AG04450 (cell line): ENCODE measurements at places on chromosomes 13 and 19.

DNA sequence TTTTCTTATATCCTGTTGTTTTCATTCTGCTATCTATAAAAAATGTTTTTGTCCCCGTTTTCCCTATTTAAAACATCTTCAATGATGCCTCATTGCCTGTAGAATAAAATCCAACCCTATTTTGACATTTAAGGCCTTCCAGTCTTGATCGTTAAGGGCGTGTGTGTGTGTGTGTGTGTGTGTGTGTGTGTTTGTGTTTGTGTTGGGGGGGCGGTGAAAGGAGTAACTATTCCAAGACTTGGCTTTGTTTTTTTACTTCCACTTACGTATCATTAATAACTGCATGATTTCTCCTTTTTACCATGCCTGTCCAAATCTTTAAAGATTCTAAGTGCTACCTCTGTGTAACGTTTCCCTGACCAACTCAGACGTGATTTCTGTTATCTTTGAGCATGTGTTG, 784 bp downstream of the PIBF1 start:
- DNase-seq, result no peak

DNA sequence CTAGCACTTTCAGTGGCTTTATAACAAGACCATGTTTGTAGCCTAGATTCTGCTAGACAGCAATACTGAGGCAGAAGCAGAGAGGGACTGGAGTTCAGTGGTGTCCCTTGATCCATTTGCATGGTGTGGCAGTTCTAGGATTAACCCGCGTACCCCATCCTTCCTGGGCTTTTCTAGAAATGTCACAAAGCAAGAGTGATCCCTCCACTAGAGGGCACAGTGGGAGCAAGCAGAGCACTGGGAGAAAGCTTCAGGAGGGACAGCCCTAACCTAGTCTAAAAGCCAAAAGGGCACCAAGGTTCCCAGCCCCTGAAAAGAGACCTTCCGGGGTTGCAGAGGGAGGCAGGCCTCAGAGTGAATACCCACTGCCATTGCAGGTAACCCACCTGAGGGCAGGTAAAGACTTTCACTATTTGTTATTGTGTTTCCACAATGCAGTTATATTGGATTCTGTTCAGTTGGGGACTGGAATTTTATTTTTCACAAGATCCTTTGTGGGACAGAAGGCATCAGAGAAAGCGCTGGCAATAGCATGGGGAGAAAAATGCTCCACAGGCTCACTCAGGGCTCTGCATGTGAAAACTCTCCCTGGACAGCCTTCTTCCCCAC, 170.6 kb downstream of the FLT1 start:
- no peak for DNase-seq

- DNase-seq, result no peak
These were observed 5.0 kb upstream of the LENG1 start for GRCh38 chr19:54164369-54165068.

- DNase-seq, result no peak
These were observed 11.3 kb downstream of the AP1M1 start for GRCh38 chr19:16208847-16209665.

- no peak for DNase-seq
These were observed 8.7 kb downstream of the PIK3R2 start for GRCh38 chr19:18161636-18162002.

DNA sequence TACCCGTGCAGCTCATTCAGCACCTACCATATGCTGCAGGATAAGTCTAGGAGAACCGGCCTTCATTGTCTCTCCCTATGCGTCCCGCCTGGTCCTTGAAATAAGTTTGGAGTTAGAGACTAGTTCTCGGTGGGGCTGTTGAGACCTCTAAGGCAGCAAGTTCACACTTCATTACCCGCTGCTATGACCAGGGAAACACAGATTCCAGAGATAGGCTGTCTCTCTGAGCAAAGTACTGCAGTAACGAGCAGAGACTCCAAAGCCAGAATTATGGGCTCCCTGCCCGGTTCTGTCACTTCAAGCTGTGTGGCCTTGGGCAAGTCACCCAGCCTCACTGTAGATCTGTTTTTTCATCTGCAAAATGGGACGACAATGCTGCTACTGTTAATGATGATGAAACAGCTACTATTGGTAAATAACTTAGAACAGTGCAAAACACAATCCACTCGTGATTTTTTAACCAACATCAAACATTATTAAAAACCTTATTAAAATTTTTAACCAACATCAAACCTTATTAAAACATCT, 184.1 kb downstream of the USP12 start:
- no peak for DNase-seq

DNA sequence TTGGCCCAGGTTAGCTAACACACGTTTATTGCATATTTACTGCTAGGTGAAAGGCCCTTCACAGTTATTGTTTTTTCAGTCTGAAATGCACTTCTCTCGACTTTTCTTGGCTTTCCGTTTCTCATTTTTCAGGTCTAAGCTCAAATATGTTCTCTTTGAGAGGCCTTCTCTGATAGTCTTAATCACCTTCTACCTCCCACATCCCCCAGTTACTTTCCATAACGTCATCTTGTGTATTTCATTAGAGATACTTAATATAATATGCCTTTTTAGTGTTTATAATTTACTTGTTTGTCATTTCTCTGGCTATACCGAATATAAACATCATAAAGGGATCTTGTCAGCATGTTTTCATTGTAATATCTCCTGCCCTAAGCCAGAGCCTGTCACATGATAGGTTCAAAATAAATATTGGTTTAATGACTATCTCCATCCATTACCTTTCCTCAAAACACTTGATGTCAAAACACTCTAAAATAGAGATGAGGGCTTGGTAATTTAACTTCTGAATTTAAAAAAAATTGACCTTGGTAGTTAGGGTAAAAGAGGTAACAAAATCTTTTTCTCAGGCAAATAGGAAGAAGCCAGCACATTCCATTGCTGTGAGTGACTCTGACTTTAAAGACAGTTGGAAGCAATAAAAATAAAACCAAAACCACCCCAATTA, 168.6 kb upstream of the RFC3 start:
- no peak for DNase-seq

DNA sequence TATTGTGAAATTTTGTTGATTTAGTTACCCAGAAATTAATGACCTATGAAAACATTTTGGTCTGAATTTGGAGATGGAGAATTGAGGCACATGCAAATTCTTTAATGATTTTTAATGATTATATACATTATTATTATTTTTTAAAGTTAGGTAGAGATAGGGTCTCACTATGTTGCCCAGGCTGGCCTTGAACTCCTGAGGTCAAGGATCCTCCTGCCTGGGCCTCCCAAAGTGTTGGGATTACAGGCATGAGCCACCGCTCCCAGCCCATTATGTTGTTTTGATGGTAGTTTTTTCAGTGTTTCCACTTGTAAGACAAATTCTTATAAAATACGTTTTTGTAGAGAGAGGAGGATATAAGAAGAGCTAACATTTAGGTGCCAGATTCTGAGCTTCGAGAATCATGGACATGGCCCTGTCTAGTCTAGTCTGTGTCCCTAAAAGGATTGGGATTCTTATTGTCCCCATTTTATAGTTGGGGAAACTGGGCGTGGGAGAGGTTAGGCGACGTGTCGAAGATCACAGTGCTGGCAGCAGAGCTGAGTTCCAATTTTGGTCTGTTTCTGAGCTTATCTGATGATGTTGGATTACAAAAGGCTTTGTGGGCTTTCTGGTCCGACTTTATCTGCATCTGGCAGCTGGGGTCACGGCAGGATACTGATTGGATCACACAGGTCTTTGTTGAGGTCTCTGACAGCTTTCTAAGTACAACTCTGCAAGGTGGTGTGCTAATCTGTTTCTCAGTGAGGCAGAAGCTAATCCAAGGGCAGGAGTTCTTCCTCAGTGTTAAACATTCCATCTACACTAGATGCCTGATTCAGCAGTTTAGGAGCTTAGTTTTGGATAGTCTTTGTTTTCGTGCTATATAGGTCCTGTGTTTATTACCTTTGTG, 7.5 kb upstream of the WDR88 start:
- no peak for DNase-seq

DNA sequence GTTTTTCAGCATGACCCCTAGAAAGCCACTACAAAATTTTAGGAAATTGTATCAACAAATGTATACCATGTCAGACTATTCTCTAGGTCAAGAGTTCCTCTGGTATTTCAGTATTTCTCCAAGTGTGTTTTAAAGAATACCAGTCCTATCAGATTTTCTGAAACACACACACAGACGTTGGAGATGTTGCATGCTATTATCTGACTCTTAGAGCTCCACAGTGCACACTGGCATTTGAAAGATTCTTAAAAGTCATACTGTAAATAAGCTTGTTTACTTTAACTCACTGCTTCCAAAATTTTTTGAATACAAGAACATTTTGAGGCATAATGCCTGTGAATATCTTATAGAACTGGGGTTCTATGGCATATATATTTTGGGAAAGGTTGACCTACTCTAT, 33.8 kb upstream of the VWA8 start:
- DNase-seq, result no peak

DNA sequence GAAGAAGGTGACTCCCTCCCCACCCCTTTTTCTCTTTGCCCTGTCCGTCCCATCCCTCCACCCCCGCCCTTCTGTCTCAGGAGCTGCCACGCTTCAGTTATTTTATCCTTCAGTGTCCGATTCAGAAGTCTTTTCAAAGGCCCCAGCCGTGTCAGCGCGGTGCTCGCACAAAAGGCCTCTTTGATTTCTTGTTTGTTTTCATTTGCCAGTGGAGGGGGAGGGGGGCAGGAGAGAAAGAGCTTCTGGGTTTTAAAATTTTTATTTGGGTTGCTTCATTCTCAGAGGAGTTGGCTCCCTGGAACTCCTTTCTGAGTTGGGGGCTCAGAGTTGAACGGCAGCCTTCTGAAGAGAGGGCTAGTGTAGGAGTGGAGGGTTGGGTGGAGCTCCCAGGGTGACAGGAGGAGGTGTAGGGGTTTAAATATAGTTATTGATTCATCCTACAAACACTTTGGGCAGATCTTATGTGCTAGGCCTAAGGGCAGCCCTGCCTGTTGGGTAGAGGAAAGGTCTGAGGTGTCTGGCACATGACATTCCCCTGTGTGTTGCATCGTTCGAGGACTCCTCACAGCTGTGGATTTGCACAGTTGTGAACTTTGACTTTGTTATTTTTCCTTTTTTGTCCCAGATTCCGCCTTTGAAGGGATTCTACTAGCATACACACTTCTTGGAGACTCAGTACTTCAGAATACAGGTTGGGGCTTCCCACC, 36.8 kb downstream of the NFIX start:
- no peak for DNase-seq
